Stimulated activated CD4-positive, alpha-beta T cell treated with anti-CD3 and anti-CD28 coated beads, Interleukin-15, amount 100 ng/mL, for 48 hours (primary cell): ENCODE measurements at places on chromosomes 4 and X.

GRCh38 chr4:114875630-114876029 lies 237.8 kb downstream of the NDST4 start:
- DNase-seq, result no peak

DNA sequence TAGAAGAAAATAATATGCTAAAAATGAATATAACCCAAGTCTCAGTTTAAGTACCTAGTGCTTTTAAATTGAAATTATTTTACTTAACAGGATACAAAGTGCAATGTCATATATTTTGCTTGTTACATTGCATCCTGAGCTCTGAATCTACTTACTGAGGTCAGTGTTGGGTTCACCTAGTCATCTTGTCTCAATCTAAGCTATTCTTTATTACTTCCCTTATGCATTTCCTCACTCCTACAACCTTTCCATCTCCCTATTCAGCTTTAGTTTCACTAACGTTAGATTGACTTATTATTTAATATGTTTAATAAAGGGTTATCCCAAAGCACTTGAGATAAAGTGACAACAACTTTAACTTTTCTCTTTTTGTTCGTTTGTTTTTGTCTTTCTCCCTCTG lies 483.7 kb downstream of the FSTL5 start:
- DNase-seq, result no peak

- no peak for DNase-seq
Observed at GRCh38 chr4:89723096-89723495, 113.9 kb downstream of the SNCA start.

- DNase-seq, result no peak
Observed at GRCh38 chrX:144916785-144917184, 330.5 kb upstream of the SPANXN1 start.
